ENCODE measurements at places on chromosomes 13 and 19. TPM values are rescaled to one million over a fixed set of nuclear protein-coding genes. Genes with fewer than 3 reads are reported as not detected.

- H3K4me3 ChIP-seq: no peak overlapping the region
- peak; percentile 28 for DNase-seq
- no peaks in the 10 kb centered on the region for H3K27me3 ChIP-seq
- peaks cover 18% of the 10 kb centered on the region for H3K4me1 ChIP-seq
- H3K36me3 ChIP-seq: no peaks in the 10 kb centered on the region
Observed at GRCh38 chr19:4911786-4912672, 2.7 kb downstream of the UHRF1 start.

Gene SH2D3A
- total RNA-seq: not detected

Gene IGLON5
- not detected for total RNA-seq

DNA sequence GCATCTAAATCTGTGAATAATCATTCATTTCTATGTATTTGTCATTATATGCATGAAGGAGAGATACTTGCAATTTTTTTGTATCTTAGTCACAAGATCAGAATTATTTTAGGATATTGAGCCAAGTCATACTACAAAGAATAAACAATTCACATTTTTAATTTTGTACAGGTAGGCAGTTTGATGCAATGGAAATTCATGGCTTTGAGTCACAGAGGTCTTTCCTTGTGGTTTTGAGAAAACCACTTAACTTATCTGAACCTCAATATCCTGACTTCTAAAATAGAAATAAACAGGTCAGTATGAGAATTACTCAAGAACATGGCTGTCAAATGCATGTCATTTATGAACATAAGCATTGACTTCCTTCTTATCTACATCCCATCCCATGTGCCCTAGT, 221.4 kb upstream of the SLC10A2 start:
- H3K4me3 ChIP-seq: no peak overlapping the region
- no peaks in the 10 kb centered on the region for H3K36me3 ChIP-seq
- DNase-seq: no peak
- H3K27me3 ChIP-seq: no peaks in the 10 kb centered on the region
- no peak overlapping the region for H3K27ac ChIP-seq

Gene GPR183
- total RNA-seq: 2.5 TPM
